Fibroblast of skin of right biceps (primary cell): ENCODE measurements at places on chromosomes 16 and 17.

DNA sequence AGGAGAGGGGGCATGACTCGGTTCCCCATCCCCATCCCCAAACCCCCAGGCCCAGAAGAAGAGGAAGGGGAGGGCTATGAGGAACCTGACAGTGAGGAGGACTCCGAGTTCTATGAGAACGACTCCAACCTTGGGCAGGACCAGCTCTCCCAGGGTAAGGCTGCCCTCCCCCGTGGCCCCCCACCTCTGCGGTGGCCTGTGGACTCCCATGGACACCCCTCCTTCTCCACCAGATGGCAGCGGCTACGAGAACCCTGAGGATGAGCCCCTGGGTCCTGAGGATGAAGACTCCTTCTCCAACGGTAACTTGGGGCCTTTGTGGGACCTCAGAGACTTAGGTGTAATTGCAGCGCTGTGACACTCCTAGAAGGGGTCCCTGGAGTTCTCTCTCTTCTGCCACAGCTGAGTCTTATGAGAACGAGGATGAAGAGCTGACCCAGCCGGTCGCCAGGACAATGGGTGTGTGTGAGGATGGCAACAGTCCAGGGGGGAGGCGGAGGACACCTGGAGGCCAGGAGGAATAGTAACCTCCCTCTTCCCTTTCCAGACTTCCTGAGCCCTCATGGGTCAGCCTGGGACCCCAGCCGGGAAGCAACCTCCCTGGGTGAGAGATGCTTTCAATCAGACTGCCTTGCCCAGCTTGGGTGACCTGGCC is 5.6 kb downstream of the CD19 start:
- DNase-seq: no peak

DNA sequence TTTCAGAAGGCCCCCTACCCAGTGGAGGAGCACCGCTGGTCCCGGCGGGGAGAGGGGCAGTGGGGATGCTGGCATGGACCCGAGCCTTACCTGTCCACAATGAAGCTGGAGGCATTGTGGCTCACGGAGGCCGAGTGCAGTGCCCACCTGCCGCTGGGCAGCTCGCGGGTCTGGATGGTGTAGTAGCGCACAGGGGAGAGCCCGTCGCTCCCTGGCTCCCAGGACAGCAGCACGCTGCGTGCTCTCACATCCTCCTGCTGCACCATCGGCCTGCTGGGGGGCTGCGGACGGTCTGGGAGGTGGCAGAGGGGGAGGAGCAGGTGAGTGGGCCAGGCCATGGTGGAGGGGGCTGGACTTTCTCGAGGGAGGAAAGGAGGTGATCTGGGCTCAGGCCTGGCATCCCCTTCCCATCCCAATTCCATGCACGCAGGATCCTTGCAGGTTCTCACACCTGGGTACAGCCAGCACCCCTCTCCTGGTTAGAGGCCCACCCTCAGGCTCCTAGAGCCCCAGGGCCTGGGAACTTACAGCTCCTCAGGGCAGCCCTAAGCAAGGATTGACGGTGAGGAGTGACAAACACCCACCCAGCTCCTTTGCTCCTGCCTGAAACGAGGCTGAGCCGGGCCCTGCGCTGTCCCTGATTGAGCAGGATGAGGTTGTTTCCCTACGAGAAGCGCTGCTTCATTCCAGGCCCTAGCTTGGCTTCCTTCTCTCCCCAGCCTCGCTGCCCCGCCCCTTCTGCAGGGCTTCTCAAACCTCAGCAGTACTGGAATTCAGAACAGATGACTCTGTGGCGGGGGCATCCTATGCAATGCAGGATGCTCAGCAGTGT is 76.2 kb upstream of the CDC42EP4 start:
- peak; percentile 68 for DNase-seq

- DNase-seq: peak; percentile 99
These were observed at the start of gene CEP95 for GRCh38 chr17:64506576-64507412. Gene CEP95, plus strand, starts transcription at chr17:64506977. Its CDS starts 121 bp downstream, at chr17:64507098.

DNA sequence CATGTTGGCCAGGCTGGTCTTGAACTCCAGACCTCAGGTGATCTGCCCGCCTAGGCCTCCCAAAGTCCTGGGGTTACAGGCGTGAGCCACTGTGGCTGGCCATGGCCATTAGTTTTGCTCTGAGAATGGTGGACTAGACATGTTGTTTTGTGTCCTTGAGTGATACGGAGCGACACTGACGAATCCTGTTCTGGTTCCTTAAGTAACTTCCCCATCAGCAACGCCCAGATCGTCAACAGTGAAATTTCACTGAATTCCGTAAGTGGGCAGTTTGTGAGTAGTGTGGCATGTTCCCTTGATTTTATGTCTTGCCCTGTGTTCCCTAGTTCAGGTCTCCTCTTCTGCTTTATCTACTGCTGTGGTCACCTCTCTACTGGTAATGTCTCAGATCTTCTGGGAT is 67.4 kb downstream of the SNX29 start:
- DNase-seq: no peak

GRCh38 chr17:3723188-3723555 is 531 bp upstream of the HASPIN start:
- no peak for DNase-seq
